ENCODE measurements at places on chromosomes 11 and 22. TPM values are rescaled to one million over a fixed set of nuclear protein-coding genes. Genes with fewer than 3 reads are reported as not detected.

DNA sequence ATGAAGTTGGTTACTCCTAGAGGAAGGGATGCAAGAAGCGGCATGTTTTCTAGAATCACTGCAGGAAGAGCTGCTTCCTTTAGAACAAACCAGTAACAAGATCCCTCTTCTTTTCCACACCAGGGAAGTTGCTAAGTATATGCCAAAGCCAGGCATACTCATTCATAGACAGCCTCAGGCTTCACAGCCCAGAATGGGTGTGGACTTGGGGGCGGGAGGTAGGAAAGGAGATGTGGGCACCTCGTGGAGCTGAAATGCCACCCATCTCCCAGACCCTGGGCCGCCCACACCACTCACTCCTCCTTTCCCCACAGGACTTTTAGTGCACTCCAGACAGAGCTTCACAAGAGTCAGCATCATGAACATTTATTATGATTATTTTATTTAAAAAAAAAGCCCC lies 16.0 kb upstream of the TMEM121B start:
- H3K4me1 ChIP-seq, result no peaks in the 10 kb centered on the region
- peaks cover 9% of the 10 kb centered on the region for H3K36me3 ChIP-seq
- no peak for DNase-seq
- H3K27me3 ChIP-seq, result no peaks in the 10 kb centered on the region

GRCh38 chr11:36364551-36365325 lies 68.7 kb downstream of the PRR5L start:
- DNase-seq, result no peak
- H3K27me3 ChIP-seq, result peaks cover 28% of the 10 kb centered on the region
- no peak overlapping the region for H3K4me3 ChIP-seq
- H3K27ac ChIP-seq, result no peak overlapping the region
- peaks cover 44% of the 10 kb centered on the region for H3K4me1 ChIP-seq

The KCNQ1 gene
- total RNA-seq, result 14.8 TPM

- no peak for DNase-seq
- H3K4me1 ChIP-seq, result peaks cover 43% of the 10 kb centered on the region
- H3K4me3 ChIP-seq, result no peak overlapping the region
- no peak overlapping the region for H3K27ac ChIP-seq
- H3K36me3 ChIP-seq, result peaks cover 4% of the 10 kb centered on the region
Measured at GRCh38 chr11:132361011-132361550, 990.7 kb downstream of the NTM start.

Measured in activated CD4-positive, alpha-beta memory T cell treated with anti-CD3 and anti-CD28 coated beads, Interleukin-2, amount 10 ng/mL, durations not matched to agents 7 days and 5 days (primary cell).